ENCODE measurements at places on chromosomes 3 and 15.

DNA sequence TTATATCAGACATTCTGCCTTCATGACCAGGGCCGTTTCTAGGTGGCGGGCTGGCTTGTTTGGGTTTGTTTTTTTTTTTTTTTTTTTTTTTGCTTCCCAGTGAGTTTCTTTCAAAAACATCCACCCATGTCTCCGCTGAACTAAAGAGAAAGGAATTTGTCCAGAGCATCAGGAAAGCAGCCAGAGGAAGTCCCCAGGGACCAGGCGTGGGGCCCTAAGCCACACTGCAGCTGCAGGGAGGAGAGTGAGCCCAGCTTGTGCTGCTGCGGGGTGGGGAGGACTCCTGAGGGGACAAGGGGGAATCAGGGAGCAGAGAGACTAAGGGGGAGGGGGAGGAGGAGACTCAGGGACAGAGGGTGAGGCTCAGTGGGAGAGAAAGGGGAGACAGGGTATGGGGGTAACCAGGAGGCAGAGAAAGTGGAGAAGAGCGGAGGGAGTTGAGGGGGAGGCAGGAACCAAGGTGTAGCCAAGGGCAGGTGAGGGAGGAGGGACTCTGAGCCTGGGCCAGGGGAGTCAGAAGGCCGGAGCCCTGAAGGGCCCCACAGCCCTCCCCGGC is 49.5 kb downstream of the CYP11A1 start:
- peaks cover 4% of the 10 kb centered on the region for H3K4me1 ChIP-seq
- no peaks in the 10 kb centered on the region for H3K36me3 ChIP-seq
- H3K27ac ChIP-seq = no peak overlapping the region
- no peak for DNase-seq
- H3K4me3 ChIP-seq = no peak overlapping the region

GRCh38 chr15:101115786-101116680 is 135.8 kb downstream of the CHSY1 start:
- H3K36me3 ChIP-seq = no peaks in the 10 kb centered on the region
- peaks cover 24% of the 10 kb centered on the region for H3K4me1 ChIP-seq
- peak overlapping the region; percentile 44 for H3K27ac ChIP-seq
- H3K4me3 ChIP-seq = no peak overlapping the region
- DNase-seq = peak; percentile 49

DNA sequence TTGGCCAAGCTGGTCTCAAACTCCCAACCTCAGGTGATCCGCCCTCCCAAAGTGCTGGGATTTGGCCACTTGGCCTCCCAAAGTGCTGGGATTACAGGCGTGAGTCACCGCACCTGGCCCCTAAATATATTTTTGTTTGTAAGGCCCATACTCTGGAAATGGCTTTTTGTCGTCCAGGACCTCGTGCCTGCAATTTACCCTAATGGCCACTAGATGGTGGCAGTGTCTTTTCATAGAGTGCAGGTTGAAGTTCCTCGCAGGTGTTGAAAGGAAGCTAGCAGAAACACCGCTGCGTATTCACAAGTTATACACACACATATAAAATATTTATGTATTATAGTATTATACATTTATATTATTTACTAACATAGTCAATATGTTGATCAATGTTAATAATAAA is 97.2 kb downstream of the LRTM1 start:
- no peaks in the 10 kb centered on the region for H3K4me1 ChIP-seq
- DNase-seq = no peak
- no peak overlapping the region for H3K27ac ChIP-seq
- H3K27me3 ChIP-seq = no peaks in the 10 kb centered on the region
- no peak overlapping the region for H3K4me3 ChIP-seq

DNA sequence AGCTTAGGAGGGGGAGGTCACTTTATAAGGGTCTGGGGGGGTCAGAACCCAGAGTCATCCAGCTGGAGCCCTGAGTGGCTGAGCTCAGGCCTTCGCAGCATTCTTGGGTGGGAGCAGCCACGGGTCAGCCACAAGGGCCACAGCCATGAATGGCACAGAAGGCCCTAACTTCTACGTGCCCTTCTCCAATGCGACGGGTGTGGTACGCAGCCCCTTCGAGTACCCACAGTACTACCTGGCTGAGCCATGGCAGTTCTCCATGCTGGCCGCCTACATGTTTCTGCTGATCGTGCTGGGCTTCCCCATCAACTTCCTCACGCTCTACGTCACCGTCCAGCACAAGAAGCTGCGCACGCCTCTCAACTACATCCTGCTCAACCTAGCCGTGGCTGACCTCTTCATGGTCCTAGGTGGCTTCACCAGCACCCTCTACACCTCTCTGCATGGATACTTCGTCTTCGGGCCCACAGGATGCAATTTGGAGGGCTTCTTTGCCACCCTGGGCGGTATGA is at the start of gene RHO:
Gene RHO, plus strand, starts transcription at position 51 of the 512 bp plus-strand sequence. Its CDS starts 95 bp downstream, at position 146.
- peaks cover 30% of the 10 kb centered on the region for H3K4me1 ChIP-seq
- no peak within 1 kb of the TSS for H3K27ac ChIP-seq
- DNase-seq = no peak
- no peaks in the 10 kb centered on the region for H3K27me3 ChIP-seq

GRCh38 chr3:28008235-28008634 is 233.2 kb upstream of the CMC1 start:
- DNase-seq = no peak
- no peaks in the 10 kb centered on the region for H3K36me3 ChIP-seq
- no peak overlapping the region for H3K27ac ChIP-seq
- no peaks in the 10 kb centered on the region for H3K27me3 ChIP-seq

DNA sequence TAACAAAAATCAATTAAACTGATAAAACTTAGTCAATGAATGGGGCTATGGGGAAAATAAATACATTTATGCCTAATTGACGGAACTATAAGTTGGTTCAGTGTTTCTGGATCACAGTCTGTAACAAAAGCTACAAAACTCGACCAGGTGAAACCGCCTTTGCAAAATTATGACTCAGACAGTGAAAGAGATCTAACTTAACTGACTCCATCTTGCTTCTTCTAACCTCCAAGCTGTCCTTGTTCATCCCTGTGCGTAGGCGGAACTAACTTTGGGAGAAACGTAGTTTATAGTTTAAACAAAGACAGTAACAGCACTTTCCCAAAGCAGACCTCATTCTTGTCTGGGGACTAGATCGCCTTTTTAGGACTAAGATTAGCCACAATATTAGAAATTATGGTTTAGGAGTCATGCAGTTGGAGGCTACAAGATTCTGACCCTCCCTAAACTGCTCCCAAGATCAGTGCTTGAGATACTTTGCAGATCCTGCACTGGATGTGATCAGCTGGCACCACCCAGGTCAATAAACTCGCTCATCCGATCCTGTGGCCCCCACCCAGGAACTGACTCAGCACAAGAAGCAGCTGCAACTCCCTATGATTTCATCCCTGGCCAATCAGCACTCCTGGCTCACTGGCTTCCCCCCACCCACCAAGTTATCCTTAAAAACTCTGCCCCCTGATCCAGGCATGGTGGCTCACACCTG is 7.2 kb upstream of the MFGE8 start:
- no peak for DNase-seq
- no peak overlapping the region for H3K4me3 ChIP-seq
- peaks cover 5% of the 10 kb centered on the region for H3K27me3 ChIP-seq
- no peak overlapping the region for H3K27ac ChIP-seq

DNA sequence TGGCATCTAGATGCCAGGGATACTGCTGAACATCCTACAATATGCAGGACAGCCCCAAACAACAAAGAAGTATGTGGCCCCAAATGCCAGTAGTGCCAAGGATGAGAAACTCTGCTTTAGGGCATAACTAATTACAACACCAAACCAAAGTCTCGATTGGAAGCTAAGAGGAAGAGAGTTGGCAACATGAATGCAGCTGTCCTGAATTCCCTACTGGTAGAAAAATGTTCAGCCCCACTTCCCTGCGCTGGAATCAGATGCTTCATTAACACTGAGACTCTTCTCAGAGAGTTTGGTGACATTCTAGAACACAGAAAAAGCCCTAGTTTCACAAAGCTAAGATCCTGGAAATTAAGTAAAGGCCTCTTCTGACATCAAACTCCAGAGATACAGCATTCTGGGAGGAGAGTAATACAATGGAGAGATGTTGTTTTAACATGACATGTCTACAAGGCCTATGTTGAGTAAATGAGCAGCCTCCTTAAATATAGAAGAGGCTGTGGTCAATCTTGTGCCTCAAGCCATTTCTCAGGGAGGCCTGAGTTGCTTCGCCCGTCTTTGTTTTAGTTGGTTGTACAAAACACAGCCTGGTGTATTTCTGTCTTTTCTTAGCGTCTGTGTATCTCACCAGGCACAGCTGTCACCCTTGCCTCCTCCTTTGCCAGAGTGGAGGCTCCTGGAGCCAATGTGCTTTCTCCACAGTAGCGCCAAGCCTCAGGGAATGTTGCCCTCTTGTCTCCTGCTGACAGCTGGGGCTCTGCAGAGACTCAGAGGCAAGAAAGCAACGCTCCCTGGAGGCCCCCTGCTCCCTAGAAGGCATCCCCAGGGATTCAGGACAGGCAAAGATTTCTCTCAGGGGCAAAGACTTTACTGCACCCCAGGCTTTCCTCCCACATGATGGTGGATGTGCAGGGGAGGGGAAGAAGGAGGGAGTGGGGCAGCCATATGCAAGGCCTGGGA is 25.1 kb upstream of the CTNNB1 start:
- H3K36me3 ChIP-seq = no peaks in the 10 kb centered on the region
- no peak for DNase-seq
- no peak overlapping the region for H3K27ac ChIP-seq
- H3K27me3 ChIP-seq = no peaks in the 10 kb centered on the region
- H3K4me3 ChIP-seq = no peak overlapping the region

DNA sequence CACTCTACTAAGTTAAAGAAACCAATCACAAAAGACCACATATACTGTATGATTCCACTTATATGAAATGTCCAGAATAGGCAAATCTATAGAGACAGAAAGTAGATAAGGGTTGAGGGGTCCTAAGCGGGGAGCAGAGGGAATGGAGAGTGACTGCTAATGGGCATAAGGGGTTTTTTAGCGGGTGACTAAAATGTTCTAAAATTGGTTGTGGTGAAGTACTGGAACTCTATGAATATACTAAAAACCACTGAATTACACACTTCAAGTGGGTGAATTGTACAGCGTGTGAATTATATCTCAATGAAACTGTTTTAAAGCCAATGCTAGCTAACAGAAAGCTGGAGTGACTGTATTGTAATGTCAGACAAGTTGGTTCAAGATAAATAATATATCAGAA is 33.3 kb downstream of the KPNA1 start:
- no peaks in the 10 kb centered on the region for H3K36me3 ChIP-seq
- H3K4me1 ChIP-seq = no peaks in the 10 kb centered on the region
- H3K27ac ChIP-seq = no peak overlapping the region
- no peak for DNase-seq
- H3K4me3 ChIP-seq = no peak overlapping the region

- H3K27ac ChIP-seq = no peak overlapping the region
- no peaks in the 10 kb centered on the region for H3K36me3 ChIP-seq
- H3K4me3 ChIP-seq = no peak overlapping the region
- H3K4me1 ChIP-seq = no peaks in the 10 kb centered on the region
- no peak for DNase-seq
Observed at GRCh38 chr3:127799476-127800222, 22.7 kb downstream of the MGLL start.

- H3K27me3 ChIP-seq = peaks cover 7% of the 10 kb centered on the region
- H3K27ac ChIP-seq = no peak overlapping the region
- H3K4me3 ChIP-seq = no peak overlapping the region
- no peaks in the 10 kb centered on the region for H3K36me3 ChIP-seq
- DNase-seq = no peak
- H3K4me1 ChIP-seq = peaks cover 9% of the 10 kb centered on the region
Observed at GRCh38 chr15:59532770-59533379, 78.7 kb upstream of the GCNT3 start.

DNA sequence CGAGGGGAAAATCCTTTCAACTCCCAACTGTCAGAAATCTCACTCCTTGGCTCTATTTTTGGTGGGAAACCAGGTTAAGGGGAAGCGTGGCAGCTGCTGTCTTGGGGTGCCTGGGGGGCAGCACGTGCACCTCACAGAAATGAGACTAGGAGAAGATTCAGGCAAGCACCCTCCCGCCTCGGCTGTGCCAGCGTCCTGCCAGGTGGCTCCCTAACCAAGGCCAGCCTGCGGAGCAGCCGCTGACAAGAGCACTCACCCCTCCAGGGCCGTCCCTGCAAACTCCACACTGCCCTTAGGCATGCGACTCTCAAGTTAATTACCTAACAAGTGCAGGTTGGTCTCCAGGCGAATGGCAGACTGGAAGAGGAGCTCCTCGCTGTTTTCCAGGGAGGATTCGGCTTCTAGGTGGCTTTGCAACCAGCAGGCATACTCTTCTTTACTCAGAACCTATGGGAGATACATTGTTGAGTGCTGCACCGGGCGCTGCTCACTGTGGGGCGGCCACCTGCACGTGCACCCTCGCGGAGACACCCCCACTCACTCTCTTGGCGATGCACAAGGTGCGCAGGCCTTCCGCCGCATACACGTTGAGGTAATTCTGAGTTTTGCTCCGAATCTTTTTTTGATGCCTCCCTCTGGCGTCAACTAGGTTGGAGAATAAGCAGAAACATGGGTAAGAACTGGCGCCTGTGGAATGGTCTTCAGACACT is 155.3 kb downstream of the ATP10A start:
- H3K27me3 ChIP-seq = no peaks in the 10 kb centered on the region
- DNase-seq = no peak
- no peaks in the 10 kb centered on the region for H3K4me1 ChIP-seq
- no peak overlapping the region for H3K27ac ChIP-seq
- no peak overlapping the region for H3K4me3 ChIP-seq

- H3K4me3 ChIP-seq = peak overlapping the region; percentile 38
- H3K4me1 ChIP-seq = peaks cover 8% of the 10 kb centered on the region
- peaks cover 7% of the 10 kb centered on the region for H3K27me3 ChIP-seq
- no peak for DNase-seq
- H3K27ac ChIP-seq = no peak overlapping the region
- H3K36me3 ChIP-seq = no peaks in the 10 kb centered on the region
Observed at GRCh38 chr15:33149919-33150318, 44.6 kb downstream of the FMN1 start.

DNA sequence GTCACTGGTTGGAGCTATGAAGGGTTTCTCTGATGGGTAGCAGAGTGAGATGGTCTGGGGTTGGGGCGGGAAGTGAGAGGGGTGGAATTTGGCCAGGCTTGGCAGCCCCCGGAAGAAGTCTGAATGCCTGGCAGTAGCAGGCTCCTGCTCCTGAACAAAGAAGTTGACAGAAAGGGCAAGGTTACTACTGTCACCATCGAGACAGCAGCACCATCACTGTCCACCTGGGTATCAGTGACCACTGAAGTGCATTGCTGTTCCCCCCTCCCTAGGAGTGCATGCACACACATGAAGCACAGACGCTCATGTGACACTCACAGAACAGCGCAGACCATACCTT is 42.9 kb downstream of the COLQ start:
- no peaks in the 10 kb centered on the region for H3K27me3 ChIP-seq
- no peaks in the 10 kb centered on the region for H3K36me3 ChIP-seq
- H3K4me3 ChIP-seq = no peak overlapping the region
- H3K27ac ChIP-seq = no peak overlapping the region

DNA sequence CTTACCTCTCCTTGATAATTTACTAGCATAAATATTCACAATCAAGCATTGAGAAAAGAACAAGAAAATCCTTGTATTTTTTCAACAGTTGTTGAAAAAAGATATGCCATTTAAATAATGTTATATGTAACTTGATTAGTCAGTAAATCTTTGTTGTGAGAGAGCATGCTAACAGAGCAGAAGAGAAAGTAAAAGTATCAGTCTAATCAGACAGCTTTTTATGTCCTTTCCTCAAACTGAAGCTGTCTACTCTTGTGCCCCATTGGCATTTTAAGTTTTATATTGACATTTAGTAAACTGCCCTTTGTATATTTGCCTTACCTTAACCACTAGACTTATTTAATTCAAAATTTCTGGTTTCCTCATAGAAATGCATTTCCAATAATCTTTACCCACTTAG is 668.7 kb downstream of the OTOL1 start:
- no peaks in the 10 kb centered on the region for H3K4me1 ChIP-seq
- DNase-seq = no peak
- no peaks in the 10 kb centered on the region for H3K36me3 ChIP-seq
- H3K4me3 ChIP-seq = no peak overlapping the region
- H3K27ac ChIP-seq = no peak overlapping the region
- no peaks in the 10 kb centered on the region for H3K27me3 ChIP-seq
